ENCODE measurements at places on chromosomes 1 and 21.

DNA sequence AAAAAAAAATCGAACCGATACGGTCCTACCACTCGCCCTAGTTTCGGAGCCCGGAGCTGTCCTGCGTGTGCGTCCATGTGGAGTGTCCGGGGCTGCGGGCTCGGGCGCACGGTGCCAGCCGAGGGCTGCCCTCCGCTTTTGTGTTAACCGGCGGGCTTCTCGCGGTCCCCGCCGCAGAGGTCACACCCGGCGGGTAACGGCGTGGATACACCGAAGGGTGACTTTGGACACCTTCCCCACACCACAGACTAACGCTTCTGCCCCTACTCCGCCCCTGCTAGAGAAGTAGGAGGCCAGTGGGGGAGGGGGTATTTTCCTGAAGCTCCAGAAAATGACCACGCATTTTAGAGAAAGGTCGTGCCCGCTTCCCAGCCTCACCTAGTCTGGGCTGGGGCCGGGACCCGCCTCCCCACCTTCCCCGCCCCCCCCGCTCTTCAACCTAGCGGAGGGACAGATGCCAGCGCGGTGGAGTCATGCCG, 609 bp upstream of the ATF3 start:
- DNase-seq = no peak

DNA sequence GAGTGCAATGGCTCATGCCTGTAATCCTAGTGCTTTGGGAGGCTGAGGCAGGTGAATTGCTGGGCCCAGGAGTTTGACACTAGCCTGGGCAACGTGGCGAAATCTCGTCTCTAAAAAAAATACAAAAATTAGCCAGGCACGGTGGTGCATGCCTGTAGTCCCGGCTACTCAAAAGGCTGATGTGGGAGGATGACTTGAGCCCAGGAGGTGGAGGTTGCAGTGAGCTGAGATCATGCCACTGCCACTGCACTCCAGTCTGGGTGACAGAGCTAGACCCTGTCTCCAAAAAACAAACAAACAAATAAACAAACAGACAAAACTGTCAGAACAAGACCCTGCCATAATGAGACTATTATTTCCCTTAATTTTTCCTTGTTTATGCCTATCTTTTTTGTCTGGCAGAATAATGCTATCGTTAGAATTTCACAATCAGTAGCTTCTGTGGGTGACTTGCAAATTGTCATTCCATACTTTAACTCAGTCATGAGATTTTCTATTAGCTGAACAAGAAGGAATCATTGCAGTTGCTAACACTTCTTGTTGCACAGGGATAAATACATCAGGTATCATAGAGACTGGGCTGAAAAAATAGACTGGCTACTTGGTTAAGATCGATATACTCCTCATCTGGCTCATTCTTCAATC, 7.5 kb upstream of the THEM4 start:
- no peak for DNase-seq

- no peak for DNase-seq
Measured at GRCh38 chr1:205484985-205485967, 19.2 kb upstream of the CDK18 start.

DNA sequence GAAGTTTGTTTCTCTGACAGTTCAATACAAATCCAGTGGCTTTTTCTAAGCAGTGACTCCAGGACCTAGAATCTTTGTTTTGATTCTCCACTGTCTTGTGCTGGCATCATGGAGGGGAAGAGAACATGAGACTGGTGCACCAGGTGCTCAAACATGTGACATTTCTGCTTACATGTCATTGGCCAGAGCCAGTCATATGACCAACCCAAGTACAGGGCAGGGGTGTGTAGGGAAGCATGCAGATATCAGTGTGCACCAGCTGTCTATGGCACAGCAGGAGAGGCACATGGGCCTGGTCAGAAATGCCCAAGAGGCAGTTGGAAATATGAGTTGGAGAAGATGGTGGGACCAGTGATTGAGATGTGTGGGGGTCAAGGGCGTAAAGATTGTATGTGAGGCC, 297.0 kb downstream of the HHAT start:
- no peak for DNase-seq

GRCh38 chr1:245871191-245871590, 635.9 kb downstream of the SMYD3 start:
- no peak for DNase-seq

GRCh38 chr1:176609556-176610408, 146.8 kb downstream of the PAPPA2 start:
- no peak for DNase-seq

DNA sequence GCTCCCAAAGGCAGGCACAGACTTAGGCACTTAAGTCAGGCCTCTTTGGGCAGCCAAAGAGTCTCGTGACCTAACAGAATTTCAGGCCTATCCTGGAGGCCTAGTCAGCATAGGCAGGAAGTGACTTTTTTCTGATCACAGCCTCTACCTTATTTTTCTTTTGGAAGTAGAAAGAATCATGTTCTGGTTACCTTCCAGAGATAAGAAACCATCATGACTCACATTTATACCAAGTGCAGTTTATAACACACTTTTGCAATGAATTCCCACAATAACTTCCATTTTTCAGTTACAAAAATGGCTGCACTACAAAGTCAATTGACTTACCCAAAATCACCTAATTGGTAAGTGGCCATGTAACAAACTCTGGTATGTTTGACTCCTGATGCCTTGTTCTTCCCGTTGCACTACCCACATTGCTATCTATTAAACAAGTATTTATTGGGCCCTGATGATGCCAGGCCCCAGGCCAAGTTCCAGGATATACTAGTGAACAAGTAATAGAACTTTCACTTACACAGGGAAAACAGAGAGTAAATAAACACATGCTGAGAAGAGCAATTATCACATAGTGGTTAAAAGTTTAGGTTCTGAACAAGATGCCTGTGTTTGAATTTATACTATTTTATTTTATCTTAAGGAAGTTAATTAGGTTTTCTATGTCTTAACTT, 74.3 kb downstream of the SH3GLB1 start:
- no peak for DNase-seq

DNA sequence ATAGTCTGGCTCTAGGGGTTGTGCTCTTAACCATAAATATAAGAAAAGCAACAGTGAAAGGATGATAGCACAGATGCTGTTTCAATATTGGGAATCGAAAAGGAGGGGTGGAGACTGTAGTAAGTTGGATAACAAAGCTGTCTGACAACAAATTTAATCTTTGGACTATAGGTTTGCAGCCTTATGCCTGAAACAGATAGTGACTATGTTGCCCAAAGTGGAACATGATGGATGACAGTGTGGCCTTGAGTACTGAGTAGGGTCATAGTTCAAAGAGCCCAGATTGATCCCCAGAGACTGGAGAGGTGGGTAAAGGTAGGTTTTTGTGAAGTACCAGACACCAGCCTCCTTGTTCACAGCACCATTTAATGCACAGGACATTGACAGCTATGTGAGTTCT, 144.0 kb upstream of the PALMD start:
- no peak for DNase-seq

GRCh38 chr1:3453203-3453761, 1.2 kb upstream of the ARHGEF16 start:
- DNase-seq = peak; percentile 30

DNA sequence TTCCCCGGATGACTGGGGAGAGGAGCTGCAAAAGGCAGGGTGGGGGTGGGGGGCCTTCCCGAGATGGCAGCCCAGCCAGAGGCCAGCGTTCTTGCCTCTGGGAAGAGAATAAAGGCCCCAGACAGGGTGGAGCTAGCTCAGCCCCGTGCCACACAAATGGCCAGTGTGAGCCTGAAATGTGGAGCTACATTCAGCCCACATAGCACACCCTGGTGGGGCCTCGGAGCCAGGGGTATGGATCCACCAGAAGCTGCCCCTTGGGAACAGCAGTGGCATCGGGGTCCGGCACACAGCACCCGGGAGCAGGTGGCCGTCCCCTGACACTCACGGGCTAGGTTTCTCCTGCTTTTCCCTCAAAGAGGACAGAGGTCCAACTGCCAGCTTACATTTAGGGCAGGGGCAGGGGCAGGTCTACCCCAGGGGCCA, 93.9 kb downstream of the PDE9A start:
- no peak for DNase-seq

GRCh38 chr1:9858293-9859035, 34.7 kb upstream of the CLSTN1 start:
- DNase-seq = no peak

Data from AG04450 (cell line).